ENCODE measurements at places on chromosomes 12 and 14. TPM values are rescaled to one million over a fixed set of nuclear protein-coding genes. Genes with fewer than 3 reads are reported as not detected.

Gene ACSS3
- total RNA-seq: 36.2 TPM

Gene RILPL1
- total RNA-seq: 17.9 TPM

Gene TEX52
- total RNA-seq: not detected

Gene SYCP3
- total RNA-seq: not detected

Gene FERMT2
- 206 TPM for total RNA-seq

Gene PAWR
- 25.9 TPM for total RNA-seq

Gene RND1
- total RNA-seq: 4.7 TPM

Gene ZNF740
- 39.7 TPM for total RNA-seq

Gene PLCZ1
- total RNA-seq: not detected

Gene KRT6B
- not detected for total RNA-seq

Gene SLIRP
- total RNA-seq: 101 TPM

Gene HNF1A
- total RNA-seq: not detected

Gene GPX2
- not detected for total RNA-seq

Gene PLXNC1
- total RNA-seq: 8.9 TPM

- no peak for DNase-seq
Measured at GRCh38 chr14:51668870-51669269, 17.2 kb downstream of the FRMD6 start.

GRCh38 chr12:26179826-26180225 is 15.5 kb upstream of the SSPN start:
- DNase-seq: no peak

- DNase-seq: no peak
Measured at GRCh38 chr14:25122211-25122610, 72.3 kb upstream of the STXBP6 start.

- no peak for DNase-seq
Measured at GRCh38 chr12:123085730-123086487, 65.0 kb downstream of the PITPNM2 start.

DNA sequence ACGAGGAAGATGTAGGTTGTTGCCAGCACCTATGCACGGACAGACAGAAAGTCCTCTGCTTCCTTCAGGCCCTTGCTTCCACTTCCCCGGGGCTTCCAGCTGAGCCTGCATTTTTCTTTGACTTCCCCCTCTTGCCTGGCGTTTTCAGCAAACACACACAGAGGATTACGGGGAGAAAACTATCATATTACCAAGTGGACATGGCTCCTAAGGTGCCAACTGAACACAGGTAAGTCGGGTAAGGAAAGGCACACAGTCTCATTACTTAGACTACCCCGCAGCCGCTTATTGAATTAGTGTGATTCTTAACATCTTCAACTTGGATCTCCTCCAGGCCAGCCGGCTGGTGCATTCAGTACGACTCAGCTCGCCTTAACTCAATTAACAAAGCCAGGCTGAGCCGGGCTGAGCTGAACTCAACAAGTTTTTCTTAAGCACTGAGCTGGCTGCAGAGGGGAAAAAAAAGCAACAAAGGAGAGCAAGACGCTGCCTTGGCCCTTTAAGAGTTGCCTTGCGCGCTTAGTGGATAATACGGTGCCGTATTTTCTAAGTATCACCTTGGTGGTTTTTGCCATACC is 19.2 kb upstream of the MAP1LC3B2 start:
- no peak for DNase-seq

DNA sequence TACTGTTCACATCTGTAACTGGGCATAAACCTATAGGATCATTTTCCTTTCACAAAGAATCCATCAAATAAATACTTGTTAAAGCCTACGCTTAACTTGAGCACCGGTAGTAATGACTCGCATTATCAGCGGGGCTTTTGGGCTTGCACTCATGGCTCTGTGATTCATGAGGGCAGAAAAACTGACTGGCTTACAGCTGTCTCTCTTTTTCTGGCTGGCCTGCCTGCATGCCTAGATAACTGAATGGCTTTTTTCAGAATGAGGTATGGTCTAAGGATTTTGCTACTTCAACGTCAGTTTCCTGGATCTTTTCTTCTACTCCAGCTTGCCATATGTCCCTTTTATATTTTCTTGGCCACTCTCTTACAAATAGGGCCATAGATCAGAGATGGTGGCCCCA is 531.1 kb downstream of the NRXN3 start:
- no peak for DNase-seq

- DNase-seq: no peak
Measured at GRCh38 chr14:68790644-68791077, 2.2 kb downstream of the ZFP36L1 start.

- DNase-seq: no peak
Measured at GRCh38 chr12:26229910-26230309, 34.5 kb downstream of the SSPN start.

DNA sequence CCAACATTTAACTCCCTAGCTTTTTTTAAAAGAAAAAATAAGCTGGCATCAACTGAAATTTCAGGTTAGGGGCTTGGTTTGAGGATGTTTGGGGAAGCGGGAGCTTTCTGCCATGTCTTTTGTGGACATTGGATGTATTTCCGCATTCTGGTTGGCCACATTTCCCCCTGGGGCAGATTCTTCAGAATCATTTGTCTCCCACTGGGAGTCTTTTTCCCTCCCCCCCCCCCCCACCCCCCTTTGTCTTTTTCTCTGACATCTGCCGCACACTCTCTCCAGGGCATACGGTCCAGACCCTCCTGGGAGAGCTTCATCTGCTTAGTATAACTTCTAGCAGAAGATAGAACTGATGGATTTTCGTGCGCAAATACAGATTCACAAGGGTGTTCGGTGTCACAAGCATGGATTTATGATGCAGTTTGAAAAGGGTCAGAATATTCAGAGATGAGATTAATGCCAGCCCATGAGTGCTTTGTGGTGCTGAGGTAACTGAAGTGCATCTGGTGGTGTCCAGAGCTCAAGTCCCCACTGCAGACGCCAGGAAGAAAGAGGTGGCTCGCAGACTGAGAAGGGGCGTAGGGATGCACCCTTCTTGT is 40.2 kb downstream of the ETV6 start:
- no peak for DNase-seq

DNA sequence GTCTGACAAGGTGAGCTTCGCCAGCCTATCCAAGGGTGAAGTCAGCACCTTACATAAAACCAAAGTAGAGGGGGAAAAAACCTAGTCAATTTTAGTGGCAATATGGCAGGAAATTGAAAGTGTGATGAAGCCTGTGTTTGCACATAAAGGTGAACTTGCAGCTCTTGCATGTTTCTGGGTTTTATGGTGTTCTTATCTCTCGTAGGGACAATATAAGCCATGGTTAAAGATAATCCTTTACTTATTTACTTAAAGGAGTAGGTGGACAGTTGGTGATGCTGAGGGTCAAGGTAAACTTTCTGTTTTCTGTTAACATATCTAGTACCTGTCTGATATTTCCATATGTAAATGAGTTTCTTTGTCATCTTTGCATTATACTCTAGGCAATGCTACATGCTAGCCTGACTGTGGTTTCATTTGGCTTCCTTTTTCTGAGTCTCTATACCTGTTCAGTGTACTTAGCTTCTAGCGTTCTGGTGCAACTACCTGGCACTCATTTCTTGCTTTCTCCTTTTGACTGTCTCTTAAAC is 32.8 kb downstream of the CCDC91 start:
- DNase-seq: no peak

DNA sequence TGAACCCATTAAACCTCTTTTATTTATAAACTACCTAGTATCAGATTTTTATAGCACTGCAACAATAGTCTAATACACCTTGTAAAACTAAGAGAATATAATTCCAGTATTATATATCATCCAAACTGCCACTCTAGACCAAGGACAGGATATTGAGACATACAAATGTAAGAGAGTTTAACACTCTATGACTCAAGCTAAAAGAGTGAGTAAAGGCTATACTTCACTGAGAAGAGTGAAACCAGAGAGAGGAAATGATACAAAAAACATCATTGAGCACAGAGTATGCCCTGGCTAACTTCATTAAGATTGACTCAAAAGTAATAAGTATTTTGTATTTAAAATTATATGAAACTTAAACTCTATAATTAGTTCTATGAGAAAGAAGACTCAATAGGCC is 1951.9 kb upstream of the SEL1L start:
- DNase-seq: no peak

DNA sequence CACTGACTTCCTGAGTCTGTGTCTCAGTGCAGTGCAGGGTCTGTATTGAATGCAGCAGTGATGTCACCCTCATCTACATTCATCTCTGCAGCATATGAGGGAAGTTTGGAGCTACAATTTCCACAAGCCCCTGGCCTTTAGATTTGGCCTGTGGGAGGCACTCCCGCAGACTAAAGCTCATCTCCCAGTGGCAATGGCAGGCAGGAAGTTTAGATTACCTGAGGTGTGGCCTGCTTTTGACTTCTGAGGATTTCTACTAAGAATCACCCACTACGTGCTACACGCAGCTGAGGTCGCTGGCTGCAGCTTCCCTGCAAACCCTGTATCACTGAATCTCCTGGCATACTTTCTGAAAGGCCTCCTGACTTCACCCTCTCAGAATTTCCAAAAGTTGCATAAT is 202.2 kb upstream of the PRKD1 start:
- DNase-seq: no peak

DNA sequence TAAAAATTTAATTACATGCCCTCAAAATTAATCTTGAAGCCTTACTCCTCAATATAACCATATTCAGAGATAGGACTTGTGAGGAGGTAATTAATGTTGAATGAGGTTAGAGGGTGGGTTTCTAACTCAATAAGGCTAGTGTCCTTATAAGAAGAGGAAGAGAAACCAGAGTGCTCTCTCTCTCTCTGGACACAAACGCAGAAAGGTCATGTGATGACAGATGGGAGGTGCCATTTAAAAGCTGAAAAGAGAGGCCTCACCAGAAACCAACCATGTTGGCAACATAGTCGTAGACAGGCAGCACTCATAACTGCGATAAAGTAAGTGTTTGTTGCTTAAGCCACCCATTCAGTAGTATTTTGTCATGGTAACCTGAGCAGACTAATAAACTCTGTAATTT is 378.5 kb upstream of the LMO3 start:
- no peak for DNase-seq

DNA sequence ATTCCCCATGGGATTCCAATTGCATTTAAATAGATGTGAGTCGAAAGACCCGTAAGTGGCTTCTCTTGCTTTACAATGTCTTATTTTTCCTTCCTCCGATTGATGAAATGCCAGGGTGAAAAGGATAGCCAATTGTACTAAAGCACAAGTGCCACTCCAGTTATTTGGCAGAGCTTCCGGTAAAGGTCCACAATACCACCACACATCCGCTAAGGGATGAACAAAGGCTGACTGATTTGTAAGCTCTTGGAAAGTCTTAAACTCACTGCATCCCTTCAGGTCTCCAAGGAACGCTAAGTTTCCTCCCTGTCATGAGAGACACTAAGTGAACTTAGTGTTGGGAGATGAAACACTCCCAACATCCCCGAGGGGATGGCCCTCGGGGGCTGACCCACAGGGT is 21.2 kb upstream of the RNASE1 start:
- DNase-seq: no peak

DNA sequence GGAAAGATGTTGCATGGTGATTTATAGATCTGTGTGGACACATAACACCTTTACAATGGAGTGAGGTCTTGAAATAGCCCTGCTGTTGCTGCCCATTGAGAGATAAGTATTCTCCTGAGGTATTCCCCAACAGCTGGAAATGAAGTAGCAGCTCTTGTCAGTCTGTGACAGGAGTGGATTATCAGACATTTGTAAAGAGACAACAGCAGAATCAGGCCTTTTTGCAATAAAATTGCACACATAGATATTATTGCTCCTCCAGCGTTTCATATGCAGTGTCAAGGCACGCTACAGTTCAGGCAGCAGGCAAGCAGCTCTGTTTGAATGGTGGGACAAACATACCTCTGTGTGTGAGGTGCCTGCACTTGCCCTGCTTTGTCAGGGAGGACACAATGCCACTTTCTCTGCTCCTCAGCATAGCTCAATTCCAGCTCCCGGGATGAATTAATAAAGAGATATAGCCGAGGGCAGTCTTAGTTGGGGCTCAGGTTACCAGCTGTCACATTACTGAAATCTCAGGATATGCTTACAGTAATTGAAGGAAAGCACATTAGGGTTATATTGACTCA is 49.4 kb downstream of the BICD1 start:
- DNase-seq: no peak

DNA sequence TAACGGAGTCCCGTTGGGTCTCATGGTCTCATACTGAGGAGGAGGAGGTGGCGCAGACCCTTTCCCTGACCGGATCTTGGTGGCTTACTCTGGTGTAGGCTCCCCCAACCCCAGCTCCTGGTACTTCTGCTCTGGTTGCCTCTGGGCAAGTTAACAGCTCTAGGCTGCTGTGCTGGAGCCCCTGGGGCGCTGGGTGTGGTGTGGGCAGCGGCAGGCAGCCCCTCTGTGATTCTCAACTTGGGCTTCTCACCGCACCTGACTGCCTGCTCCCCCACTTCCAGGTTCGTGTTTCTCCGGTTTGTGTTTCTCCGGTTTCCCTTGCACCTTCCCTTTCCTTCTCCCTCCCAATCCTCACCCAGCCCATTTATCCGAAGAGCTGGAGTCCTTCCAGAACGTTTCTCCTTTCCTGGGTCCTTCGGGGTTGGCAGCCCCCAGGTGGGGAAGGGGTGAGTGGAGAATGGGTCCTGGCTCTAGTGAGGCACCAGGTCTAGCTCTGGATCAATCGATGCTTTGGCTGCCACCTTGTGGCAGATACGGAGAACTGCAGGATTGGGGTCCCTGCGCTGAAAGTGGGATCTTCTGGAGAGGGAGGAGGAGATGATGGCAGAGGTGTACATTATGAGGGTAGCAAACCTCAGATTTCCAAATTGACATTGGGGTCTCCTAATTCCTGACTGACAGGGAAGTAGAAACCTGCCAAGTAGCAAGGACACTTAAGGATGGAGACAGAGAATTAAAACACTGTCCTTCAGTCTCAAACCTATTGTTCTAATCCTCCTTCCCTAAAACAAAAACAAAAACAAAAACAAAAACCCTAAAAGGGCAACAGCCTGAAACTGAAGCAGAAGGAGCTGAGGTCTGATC is 8.3 kb downstream of the CISTR start:
- DNase-seq: no peak

DNA sequence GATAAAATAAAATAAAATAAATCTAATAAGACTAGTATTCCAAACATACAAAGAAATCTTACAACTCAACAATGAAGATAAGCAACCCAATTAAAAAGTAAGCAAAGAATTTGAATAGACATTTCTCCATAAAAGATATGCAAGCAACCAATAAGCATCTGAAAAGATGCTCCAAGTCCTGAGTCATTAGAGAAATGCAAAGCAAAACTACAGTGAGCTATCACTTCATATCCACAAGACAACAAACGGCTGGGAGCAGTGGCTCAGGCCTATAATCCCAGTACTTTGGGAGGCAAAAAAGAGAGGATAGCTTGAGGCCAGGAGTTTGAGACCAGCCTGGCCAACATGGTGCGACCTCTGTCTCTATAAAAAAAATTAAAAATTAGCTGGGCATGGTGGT is 26.8 kb downstream of the ZFYVE1 start:
- DNase-seq: no peak

GRCh38 chr12:111407377-111408115 is 1.8 kb downstream of the SH2B3 start:
- no peak for DNase-seq

DNA sequence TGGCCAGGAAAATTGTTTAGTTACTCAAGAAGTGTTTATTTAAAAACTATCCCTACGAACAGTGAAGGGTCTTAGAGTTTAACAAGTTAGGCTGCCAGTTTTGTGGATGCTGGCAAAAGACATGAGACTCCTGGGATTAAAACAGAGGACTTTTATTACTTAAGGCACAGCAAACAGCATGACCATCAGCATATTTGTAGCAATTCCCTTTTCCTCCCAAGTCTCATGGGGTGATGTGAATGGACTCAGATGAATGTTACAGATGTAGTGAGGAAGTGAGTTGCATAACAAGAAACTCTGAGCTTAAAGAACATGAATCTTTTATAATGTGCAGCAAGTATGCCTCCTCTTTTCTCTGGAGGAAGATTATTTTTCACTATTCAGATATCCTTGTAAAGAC is 695.8 kb downstream of the RPS29 start:
- DNase-seq: no peak

All from mesenteric fat pad (tissue), 1 donor.